ENCODE measurements at places on chromosomes 16 and 17.

GRCh38 chr16:72604375-72604774, 432.4 kb upstream of the PMFBP1 start:
- no peak for DNase-seq

DNA sequence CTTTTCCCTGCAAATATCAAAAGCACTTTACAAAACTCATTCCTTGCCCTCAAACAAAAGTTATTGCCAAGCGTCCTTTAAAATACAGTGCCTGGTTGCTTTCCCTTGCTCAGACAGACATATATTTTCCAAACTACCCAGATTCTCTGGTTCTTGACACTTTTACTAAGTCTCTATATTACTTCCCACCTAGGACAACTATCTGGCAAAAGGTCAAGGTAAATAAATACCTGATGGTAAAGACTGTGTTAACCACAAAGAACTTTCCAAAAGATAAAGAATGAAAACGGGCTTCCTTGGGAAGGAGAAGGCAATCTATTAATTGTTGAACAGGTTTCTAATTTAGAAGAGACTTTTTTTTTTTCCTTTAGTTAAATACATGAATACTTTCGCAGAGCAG, 1.9 kb downstream of the HS3ST3A1 start:
- DNase-seq, result no peak

DNA sequence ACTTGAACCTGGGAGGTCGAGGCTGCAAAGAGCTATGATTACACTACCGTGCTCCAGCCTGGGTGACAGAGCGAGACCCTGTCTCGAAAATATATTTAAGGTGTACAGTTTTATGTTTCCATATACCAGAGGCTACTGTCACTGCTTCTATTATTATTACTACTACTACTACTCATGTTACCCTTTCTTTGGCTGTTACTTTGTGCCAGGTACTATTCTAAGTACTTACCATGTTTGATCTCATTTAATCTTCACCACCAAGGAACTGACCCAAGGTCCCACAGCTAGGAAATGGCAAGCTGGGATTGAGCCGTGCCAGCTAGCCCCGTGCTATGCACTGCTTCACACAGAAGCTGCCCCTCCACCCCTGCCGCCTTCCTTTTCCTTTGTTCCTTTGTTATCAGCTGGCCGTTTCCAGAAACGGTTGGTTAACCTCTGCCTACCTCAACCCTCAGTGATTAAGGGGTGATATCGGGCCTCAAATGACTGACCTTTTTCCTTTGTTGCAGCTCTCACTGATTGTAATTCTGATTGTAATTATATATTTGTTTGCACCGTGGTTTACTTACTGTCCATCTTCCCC, 78.4 kb downstream of the ABCC1 start:
- DNase-seq, result peak; percentile 77

GRCh38 chr17:82613283-82614094, 34.8 kb downstream of the WDR45B start:
- no peak for DNase-seq

DNA sequence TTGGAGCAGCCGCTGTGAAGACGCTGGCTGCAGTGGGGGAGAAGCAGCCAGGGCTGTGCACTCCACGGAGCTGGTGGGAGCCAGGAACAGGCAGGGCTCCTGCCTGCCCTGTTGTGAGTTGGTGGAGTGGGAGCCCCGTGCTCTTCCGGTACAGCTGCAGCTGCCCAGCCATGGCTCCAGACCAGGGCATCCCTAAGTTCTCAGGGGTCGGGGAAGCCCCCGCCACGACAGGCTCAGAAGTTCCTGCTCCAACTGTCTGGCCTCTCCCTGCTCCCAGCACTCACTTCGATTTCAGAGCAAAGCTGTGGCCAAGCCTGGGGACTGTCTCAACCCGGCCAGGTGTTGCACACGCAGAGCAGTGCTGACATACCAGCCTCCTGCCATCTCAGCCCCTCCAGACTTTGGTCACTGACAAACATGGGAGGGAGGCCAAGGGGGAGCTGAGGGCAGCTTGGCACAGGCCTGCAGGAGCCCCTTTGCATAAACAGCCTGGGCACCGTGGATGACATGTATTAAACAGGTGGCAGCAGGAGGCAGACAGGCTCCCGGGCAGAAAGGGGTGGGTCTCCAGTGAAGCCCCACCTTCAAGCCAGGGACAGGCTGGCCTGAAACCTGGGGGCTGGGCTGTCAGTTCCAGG, 13.9 kb upstream of the KDM8 start:
- DNase-seq, result no peak

DNA sequence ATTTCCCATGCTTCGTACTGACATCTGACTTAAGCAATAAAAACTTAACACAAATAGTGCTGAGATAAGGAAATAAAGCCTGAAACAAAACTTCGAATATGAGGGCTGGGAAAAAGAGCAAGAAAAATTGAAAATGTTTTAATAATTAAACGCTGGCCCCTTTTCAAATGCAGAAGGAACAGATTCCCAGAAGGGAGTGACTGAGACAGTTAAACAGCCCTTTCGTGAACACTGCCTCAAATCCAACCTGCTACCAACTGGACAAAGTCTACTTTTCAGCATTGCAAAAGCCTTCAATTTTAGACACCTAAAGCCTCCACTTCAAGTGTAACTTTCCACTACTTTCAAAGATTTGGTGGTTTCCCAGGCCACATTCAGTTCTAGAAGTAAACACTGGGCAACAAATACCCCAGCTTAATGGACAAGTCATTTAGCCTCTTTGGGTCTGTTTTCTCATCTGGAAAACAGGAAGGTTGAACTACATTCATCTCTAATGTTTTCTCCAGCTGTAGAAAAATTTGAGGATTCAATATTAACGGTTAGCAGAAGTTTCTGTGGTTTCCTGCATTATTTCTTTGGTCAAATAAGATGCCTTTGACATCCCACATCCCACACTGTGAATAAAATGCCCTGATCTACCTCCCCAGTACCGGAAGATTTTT, 11.8 kb downstream of the RFFL start:
- DNase-seq, result peak; percentile 65

- peak; percentile 76 for DNase-seq
Observed at GRCh38 chr16:85204242-85205010, 92.2 kb upstream of the CIBAR2 start.

DNA sequence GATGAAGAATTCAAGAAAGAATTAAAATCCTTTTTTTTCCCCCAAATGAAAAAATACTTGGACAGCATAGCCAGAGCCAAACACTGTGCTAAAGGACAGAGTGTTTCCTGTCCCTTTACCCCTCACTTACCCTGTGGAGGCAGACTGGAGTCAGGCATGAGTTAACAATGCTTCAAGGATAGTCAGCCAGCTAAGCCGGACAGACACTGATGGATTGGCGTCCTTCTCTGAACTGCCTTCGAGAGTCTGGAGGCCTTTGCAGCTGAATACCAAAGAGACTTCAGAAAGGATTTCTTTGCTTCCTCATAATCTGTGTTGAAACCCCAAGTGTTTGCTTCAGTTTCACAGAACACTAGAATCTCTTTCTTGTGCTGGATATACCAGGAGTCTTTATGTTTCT, 4.6 kb downstream of the METTL9 start:
- DNase-seq, result no peak

DNA sequence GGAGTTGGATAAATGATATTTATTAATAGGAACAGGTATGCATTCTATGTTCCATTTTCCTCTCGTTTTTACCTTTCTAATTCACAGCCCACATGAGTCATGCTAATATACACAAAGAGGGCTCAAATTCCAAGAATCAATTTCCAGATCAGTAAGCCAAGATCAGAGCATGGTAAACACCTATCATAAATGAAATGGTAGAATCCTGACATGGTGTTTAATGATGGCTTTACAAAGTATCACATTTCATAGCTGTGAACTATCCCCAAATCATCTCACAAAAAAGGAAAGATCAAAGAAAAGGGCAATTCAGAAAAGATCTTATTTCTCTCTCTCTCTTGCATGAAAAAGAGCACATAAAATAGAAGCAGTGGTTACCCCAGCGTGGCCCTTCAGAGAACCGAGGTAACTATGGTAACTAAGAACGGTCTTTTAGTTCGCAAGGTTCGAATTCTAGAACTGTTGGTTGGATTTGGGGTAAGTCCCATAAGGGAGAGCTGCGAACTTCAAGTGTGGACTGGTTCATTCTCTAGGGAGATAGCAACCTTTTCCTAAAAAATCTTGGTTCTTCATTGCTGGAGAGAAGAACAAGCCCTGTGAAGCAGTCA, 73.0 kb downstream of the MARCHF10 start:
- no peak for DNase-seq

GRCh38 chr17:56880133-56880532, 33.7 kb downstream of the TRIM25 start:
- no peak for DNase-seq

- DNase-seq, result no peak
Observed at GRCh38 chr16:11423315-11424117, 78.3 kb downstream of the RMI2 start.

Data from endothelial cell of umbilical vein (primary cell).